ENCODE measurements at places on chromosomes 11 and 22.
A peak's percentile ranks its signal among the peaks of the same experiment; 100 is the strongest.

- DNase-seq = peak; percentile 91
These were observed at the start of gene SPECC1L for GRCh38 chr22:24270556-24271385. Gene SPECC1L, plus strand, starts transcription at chr22:24270831. Its CDS starts 31,401 bp downstream, at chr22:24302232.

- DNase-seq = no peak
These were observed 34.7 kb downstream of the PISD start for GRCh38 chr22:31627223-31627731.

DNA sequence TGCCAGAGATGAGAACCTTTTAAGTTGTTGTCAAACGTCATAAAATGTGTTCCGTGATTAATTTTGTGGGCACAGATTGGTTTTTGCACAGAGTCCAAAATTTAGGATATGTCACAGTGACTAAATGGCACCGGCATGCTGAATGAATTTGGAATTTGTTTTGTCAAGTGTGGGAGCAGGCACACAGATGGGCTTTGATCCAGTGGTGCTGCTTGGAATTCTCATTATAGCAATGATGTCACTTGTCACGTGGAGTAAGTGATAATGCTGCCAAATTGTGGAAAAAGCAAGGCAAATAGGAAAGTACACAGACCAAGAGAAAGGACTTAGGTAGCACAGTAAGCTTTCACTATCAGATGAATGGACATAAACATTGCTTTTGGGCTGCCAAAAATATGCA, 8.0 kb upstream of the LIN7C start:
- no peak for DNase-seq

- DNase-seq = no peak
These were observed 18.5 kb downstream of the APLP2 start for GRCh38 chr11:130088217-130088616.

DNA sequence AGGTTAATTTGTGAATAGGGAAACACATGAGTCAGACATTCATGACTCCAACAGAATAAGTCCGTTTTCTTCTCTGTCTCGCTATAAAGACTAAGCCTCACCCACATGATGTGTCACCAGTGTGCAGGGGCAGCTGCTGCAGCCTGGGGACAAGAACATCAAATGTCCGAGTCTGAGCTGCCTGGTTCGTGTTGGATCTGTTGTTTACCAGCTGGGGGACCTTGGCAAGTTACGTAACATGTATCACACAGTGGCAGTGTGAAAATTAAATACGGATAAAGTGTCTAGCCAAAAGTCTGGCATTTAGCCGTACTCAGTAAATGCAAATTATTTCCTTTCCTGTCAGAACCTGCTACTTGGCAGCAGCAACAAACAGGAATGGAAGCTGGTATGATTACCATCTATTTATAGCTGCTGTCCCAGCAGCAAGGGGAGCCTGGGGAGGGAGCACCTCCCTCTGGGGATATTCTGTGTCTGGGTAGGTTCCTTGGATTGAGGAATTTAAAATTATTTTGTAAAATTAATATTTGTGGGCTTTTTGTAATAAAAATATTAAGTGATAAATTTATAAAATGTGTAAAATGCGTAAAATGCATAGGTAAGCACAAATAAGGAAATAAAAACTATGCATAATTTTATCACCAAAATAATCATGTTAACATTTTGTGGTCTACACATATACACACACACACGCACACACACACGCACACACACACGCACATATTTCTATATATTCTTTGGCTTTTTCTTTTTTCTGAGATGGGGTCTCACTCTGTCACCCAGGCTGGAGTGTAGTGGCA, 1.3 kb upstream of the CLDN25 start:
- no peak for DNase-seq

GRCh38 chr11:9535189-9535781, 38.2 kb upstream of the WEE1 start:
- DNase-seq = peak; percentile 92

DNA sequence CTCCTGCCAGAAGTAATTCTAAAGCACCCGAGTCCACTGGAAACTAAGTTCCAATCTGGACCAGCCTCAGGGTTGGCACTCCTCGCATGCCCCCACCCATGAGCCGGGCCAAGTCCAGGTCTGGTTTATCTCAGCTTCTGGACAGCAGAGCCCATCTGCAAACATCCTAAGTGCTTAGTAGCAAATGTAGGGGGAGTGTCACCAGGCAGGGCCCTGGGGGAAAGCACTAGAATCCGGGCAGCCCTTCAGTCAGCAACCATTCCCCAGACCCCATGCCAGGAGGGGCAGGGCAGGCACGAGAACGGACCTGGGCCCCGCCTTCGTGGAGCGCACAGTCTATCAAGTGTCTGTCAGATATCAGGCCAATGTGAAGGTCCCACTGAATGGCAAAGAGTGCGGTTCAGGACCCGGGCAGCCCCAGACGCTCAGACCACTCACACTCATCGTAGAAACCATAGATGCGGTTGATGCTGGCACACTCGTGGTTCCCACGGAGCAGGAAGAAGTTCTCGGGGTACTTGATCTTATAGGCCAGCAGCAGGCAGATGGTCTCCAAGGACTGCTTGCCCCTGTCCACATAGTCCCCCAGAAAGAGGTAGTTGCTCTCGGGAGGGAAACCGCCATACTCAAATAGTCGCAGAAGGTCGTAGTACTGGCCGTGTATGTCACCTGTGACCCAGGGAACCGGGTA, 1.3 kb downstream of the PPP1CA start:
- no peak for DNase-seq

DNA sequence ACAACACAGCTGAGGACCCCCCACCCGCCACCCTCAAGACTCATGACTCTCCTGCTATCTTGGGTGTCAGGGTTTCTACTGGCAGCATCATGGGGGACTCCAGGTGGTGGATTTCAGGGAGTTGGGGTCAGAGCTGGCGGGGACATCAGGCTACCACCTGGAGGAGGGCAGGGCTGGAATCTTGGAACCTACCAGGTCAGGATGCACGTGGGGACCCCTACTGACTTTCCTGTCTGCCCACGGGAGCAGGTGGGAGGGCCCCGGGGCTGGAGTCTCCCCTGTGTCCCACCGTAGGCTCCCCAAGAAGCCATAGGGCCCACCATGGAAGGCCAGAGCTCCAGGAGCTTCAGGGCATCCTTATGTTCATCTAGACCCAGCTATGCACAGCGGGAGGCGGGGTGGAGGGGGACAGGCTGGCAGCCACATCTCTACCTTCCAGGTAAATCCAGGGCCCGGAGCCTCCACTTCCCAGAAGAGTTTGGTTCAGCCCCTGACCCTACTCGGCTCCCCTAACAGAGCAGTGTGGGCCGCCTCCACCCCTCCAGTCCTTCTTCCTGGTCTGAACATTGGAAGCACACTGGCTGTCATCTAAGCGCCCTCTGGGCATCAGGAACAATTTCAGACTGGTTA, 10.0 kb downstream of the SLC37A2 start:
- DNase-seq = no peak

Measured in stimulated activated CD4-positive, alpha-beta T cell treated with anti-CD3 and anti-CD28 coated beads, Interleukin-2, amount 100 ng/mL, for 24 hours (primary cell).